ENCODE measurements at places on chromosomes 3 and 15.

- no peak for DNase-seq
These were observed 74.4 kb upstream of the CTDSPL start for GRCh38 chr3:37787153-37787867.

GRCh38 chr3:123762805-123763204, 121.3 kb downstream of the MYLK start:
- no peak for DNase-seq

DNA sequence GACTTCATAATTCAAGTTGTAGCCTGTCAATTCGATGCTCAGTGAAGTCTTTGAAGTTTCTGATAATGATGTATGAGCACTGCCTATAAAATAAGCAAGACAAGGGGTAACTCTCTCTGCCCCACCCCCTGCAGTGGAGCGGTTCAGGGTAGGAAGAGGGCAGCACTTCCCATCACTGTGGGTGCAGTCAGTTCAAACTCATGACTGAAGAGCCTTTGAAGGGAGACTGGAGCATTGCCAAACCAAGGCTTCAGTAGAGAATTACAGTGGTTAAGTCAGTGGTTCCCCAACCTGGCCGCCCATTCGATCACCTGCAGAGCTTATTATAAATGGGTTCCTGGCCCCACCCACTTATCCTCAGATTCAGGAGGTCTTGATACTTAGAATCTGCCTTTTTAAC, 190.6 kb downstream of the SHQ1 start:
- DNase-seq = no peak

GRCh38 chr15:59313641-59314332, 58.9 kb downstream of the MYO1E start:
- DNase-seq = no peak

- no peak for DNase-seq
These were observed 245.1 kb downstream of the PCCB start for GRCh38 chr3:136495213-136495612.

Measured in esophagus muscularis mucosa (tissue), 4 donors.